ENCODE measurements at places on chromosomes 5 and 9.

DNA sequence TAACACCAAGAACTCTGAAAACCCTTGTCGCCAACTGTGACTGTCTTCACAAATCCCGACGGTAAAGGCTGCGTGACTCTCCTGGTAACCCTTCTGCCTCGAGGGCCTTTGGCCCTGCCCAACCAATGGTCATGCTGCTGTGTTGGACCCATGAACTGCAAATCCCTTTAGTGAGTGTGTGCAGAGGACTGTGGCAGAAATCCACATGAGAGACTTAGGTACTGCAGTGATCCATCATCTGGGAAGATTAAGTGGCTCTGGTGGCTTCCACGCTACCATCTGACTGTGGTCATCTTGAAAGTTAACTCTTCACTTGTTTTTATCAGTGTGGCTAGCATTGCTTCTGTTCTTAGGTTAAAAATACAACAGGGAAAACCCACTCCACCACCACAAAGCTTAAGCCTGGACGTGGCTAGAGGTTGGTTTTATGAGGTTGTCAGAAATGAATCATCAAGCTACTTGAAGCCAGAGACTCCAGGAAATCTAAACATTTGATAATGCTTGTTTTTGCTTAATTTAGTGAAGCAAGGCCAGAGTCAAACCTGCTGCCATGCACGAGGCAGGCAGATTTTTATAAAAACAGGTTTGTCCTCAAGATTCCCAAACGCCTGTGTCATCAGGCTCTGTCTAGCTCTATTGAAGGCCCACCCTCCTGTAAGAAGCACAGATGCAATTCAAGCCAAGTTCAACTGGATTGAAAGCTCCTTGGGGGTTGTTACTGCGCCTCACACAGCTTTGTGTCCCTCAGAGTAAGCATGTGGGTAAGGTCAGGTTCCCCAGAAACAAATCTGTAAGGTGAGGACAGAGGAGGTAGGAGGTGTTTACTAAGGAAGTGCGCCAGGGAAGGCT, 52.7 kb upstream of the ERCC6L2 start:
- no peak for DNase-seq

- no peak for DNase-seq
Observed at GRCh38 chr5:80124121-80124918, 89.2 kb downstream of the THBS4 start.

DNA sequence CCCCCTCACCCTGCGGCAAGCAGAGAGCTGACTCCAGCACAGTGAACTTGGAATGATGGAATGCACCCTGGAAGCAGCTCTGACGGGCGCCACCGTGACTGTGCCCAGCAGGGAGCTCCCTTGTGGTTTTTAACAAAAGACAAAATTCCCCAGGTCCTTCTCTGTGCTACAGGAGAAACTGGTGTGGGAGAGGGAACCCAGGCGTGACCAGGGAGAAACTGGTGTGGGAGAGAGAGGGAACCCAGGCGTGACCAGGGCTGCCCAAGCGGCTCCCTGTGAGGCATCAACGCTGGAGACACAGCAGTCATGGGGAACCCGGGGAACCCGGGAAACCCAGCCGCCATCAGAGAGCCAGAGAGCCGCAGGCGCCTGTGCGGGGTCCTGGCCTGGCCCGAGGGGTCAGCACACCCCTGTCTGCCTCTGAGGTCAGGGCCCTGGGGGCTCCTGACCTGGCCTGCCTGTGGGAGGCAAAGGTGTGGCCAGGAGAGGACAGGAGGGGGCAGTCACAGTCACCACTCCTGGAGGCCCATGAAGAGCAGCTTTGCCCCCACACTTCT, 3.1 kb upstream of the AHRR start:
- peak; percentile 32 for DNase-seq

GRCh38 chr5:105931881-105932421, 1738.8 kb downstream of the EFNA5 start:
- no peak for DNase-seq

GRCh38 chr5:76808141-76808691, 10.6 kb upstream of the F2RL1 start:
- peak; percentile 29 for DNase-seq

GRCh38 chr5:141929398-141930058, 5.9 kb downstream of the DELE1 start:
- DNase-seq = no peak

DNA sequence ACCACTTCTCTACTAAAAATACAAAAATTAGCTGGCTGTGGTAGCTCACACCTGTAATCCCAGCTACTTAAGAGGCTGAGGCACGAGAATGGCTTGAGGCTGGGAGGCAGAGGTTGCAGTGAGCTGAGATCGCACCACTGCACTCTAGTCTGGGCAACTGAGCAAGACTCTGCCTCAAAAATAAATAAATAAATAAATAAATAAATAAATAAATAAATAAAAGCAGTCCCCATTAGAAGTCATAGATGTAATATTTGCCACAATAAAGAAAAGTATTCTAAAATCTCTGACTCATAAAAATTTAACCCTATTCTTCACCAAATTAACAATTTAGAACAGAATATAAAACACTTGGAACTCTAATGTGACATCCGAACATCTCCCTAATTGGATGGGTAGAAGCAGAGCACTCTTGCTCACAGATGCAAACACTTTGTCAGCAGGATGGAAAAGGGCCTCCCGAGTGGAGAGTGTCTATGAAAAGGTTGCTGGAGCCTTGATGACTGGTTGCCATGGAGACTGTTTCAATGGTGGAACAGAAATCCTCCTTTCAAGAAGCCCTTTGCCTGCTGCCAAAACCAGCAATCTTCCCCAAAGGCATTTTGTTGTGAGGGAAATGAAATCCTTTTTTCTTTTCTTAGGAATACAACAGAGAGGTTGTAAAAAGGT, 38.9 kb upstream of the TRAF1 start:
- DNase-seq = peak; percentile 66

DNA sequence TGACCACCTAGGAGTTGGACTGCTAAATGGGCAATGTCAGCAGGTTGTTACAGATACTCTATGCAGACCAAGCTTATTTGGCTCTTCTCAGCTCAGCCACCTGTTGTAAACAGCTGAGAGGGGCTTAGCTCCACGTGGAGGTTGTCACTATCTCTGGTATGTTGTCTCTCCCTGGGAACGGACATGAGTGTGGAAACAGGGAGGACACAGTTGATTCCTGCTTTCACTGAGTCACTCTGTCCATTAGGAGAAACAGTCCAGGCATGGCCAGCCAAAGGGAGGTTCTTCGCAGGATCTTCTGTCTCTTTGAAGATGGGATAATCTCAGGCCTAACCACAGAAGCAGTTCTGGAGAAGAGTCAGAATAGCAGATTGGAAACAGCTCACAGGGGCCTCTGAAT, 121.2 kb downstream of the PALM2AKAP2 start:
- no peak for DNase-seq

- no peak for DNase-seq
Observed at GRCh38 chr5:172235132-172235780, 41.3 kb downstream of the EFCAB9 start.

GRCh38 chr9:37413311-37413710, 9.2 kb upstream of the GRHPR start:
- no peak for DNase-seq

DNA sequence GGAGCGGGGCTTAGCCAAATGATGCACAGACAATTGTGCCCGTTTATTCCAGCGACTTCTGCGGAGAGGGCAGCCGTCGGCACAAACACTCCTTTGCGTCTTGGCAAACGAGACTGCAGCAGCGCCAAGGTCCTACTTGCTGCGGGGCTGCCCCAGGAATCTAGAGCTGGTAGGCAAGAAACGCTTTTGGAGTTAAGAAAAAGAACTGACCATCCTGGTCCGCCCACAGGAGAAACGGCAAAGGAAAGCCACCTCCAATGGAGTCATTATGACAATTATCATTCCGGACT, 2.3 kb downstream of the RXFP3 start:
- DNase-seq = peak; percentile 43

All from retina (tissue), 1 donor.